Hepatocyte (in vitro differentiated cells): ENCODE measurements at places on chromosomes 7 and 10. TPM values are rescaled to one million over a fixed set of nuclear protein-coding genes. Genes with fewer than 3 reads are reported as not detected.

The HOXA10 gene
- total RNA-seq, result 9.9 and 15.1 TPM in 2 replicates

The ARPC1A gene
- 158 and 166 TPM in 2 replicates for total RNA-seq

The VIM gene
- 833 and 1,051 TPM in 2 replicates for total RNA-seq

The SLC16A9 gene
- 3.8 and 4.7 TPM in 2 replicates for total RNA-seq

The HACD1 gene
- 14.8 and 30.3 TPM in 2 replicates for total RNA-seq

The HOXA6 gene
- total RNA-seq, result not detected in 2 replicates

The TUBAL3 gene
- 1.0 and 1.7 TPM in 2 replicates for total RNA-seq

- H3K4me3 ChIP-seq, result no peak overlapping the region
- no peaks in the 10 kb centered on the region for H3K36me3 ChIP-seq
- no peak overlapping the region for H3K27ac ChIP-seq
- no peak for DNase-seq
- H3K27me3 ChIP-seq, result no peaks in the 10 kb centered on the region
- peaks cover 7% of the 10 kb centered on the region for H3K4me1 ChIP-seq
These were observed 586 bp upstream of the AOC1 start for GRCh38 chr7:150851492-150852370.

GRCh38 chr7:36671432-36671829 lies 52.9 kb downstream of the AOAH start:
- no peak overlapping the region for H3K4me3 ChIP-seq
- no peak for DNase-seq
- no peaks in the 10 kb centered on the region for H3K36me3 ChIP-seq

- no peak overlapping the region for H3K27ac ChIP-seq
- no peaks in the 10 kb centered on the region for H3K4me1 ChIP-seq
- H3K4me3 ChIP-seq, result no peak overlapping the region
- H3K27me3 ChIP-seq, result no peaks in the 10 kb centered on the region
These were observed 29.0 kb upstream of the MGMT start for GRCh38 chr10:129438024-129438423.

DNA sequence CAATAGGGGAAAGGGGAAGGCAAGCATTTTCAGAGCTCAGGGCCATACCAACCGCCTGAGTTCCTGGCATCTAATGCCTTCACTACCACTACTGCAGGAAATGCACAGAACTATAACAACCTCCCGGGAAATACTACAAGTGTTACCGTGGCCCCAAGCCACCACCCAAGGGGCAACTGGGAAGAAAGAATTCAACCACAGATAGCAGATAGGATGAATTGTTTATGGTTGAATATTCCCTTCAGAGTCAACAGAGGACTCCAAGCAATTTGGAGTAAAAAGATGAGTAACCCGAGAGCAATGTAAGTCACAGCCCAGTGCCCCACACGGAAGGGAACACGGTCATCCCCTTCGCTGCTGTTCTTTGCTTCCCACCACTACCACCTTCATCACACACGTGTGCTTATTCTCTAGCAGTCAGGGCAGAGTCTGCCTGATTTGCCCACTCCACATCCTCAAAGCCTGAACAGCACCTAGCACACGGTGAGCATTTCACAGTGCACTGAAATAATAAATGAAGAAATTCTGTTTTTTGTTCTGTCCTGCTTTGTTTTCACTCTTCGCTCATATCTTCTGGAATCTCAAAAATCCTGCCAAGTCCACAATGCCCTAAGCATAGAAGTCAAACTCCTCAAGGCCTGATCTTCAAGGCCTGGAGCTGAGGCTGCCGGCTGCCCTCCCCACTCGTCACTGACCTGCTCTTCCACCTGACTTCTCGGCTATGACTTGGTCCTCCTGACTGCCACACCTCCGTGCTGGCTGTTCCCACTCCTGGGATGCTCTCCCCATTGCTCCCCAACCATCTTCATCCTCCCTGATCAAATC lies 221.1 kb downstream of the KCNMA1 start:
- no peak overlapping the region for H3K4me3 ChIP-seq
- DNase-seq, result no peak
- H3K36me3 ChIP-seq, result no peaks in the 10 kb centered on the region
- peaks cover 43% of the 10 kb centered on the region for H3K4me1 ChIP-seq
- no peaks in the 10 kb centered on the region for H3K27me3 ChIP-seq

DNA sequence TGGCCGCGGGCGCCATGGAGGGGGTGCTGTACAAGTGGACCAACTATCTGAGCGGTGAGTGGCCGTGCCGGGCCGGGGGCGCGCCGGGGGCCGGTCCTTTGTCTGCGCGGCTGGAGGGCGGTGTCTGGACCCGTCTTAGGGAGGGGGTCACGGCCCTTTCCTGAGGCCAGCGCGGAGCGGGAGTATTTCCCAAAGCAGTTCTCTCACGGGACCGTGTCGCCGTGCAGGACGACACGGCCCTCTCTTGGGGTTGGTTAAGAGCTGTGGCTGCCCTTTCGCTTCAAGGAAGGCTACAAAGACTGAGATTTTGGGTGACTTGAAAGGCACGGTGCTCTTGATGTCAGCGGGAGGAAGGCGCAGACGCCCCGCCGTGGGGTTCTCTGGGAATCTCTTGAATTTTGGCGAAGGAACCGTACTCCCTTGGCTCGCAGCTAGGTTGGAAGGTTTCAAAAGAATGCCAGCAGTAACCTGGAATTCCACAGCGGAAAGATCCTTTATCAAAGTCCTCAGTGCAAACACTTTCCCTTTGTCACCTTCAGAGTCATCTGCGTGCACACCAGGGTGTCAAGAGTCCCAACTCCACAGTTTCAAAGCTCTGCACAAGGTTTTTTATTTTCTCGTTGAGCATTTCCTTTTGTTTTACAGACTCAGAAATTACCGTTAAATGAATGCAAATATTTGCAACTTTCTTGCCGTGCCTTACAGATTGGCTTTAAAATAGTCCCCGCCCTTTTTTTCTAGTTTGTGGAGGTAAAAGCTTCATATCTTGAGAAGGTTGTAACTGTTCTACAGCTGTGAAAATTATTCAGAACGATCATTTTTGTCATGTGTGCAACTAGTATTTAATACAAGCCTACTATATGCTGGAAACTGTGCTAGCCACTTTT lies 780 bp downstream of the PLEKHA8 start:
- peak; percentile 55 for DNase-seq
- H3K4me3 ChIP-seq, result peak overlapping the region; percentile 88
- H3K27ac ChIP-seq, result peak overlapping the region; percentile 81
- H3K27me3 ChIP-seq, result no peaks in the 10 kb centered on the region

- no peak for DNase-seq
- H3K36me3 ChIP-seq, result no peaks in the 10 kb centered on the region
- H3K4me1 ChIP-seq, result no peaks in the 10 kb centered on the region
- no peak overlapping the region for H3K27ac ChIP-seq
These were observed 118.8 kb upstream of the AKR1E2 start for GRCh38 chr10:4707221-4707620.

GRCh38 chr7:68314208-68314607 lies 1284.1 kb upstream of the AUTS2 start:
- H3K4me1 ChIP-seq, result no peaks in the 10 kb centered on the region
- no peaks in the 10 kb centered on the region for H3K27me3 ChIP-seq
- DNase-seq, result no peak
- H3K4me3 ChIP-seq, result no peak overlapping the region
